Osteocyte (in vitro differentiated cells): ENCODE measurements at places on chromosomes 2 and 18. TPM values are rescaled to one million over a fixed set of nuclear protein-coding genes. Genes with fewer than 3 reads are reported as not detected.

Gene MC5R
- not detected in 2 replicates for total RNA-seq

Gene CDKL4
- total RNA-seq: 0.37 and 0.83 TPM in 2 replicates

Gene DARS1
- total RNA-seq: 48.3 and 51.0 TPM in 2 replicates

Gene GCG
- total RNA-seq: 0.57 TPM in 1 of 2 replicates, not detected in the other

Gene CNOT11
- total RNA-seq: 31.4 and 36.8 TPM in 2 replicates
